ENCODE measurements at places on chromosomes 7 and 10.

DNA sequence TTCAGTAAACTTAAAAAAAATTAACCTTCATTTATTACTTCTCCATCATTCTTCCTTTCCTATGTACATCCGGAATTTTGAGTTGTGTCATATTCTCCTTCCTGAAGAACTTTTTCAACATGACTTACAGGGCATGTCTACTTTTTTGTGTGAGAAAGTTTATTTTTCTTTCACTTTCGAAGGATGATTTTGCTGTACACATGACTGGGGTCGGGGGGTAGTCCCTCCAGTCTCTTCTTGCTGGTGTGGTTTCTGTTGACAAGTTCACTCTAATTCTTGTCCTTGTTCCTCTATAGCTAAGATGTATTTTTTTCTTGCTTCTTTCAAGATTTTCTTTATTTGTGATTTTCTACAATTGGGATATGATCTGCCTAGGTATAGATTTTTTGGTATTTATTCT, 55.8 kb downstream of the INPP5A start:
- DNase-seq, result no peak

DNA sequence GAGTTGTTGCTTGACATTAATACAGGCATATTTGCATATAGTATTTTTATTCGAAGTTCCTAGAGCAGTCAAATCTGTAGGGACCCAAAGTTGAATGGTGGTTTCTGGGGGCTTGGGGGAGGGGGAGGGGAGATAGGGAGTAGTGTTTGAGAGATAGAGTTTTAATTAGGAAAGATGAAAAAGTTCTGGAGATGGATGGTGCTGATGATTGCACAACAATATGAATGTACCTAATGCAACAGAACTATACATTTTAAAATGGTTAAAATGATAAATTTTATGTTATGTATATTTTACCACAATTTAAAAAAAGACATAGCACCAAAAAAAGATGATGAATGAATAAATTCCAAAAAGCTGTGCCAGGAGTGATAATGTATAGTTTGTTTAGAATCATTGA, 41.8 kb downstream of the STK31 start:
- no peak for DNase-seq

GRCh38 chr10:103277713-103278536, 987 bp downstream of the INA start:
- no peak for DNase-seq

- DNase-seq, result no peak
Observed at GRCh38 chr10:102675666-102676533, 31.6 kb downstream of the TRIM8 start.

GRCh38 chr7:155358066-155358947, 60.6 kb downstream of the INSIG1 start:
- DNase-seq, result no peak

DNA sequence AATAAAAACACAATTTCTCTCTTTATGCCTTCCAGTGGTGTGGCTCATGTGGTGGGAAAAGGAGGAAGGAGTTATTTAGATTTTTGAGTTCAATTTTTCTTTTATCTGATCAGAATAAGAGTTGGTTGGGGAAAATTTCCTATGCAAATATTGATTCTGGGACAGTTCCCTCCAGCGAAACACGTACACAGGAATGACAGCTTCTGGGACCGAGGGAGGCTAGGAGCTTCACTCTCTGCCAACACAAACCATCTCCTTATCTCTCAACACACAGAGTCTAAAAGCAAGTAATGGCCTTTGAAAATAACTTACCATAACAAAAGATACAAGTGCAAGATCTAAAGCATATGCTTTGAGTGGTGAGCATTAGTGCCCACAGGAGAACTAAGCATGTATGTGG, 122.7 kb downstream of the RAPGEF5 start:
- no peak for DNase-seq

GRCh38 chr10:82331716-82332115, 456.7 kb downstream of the NRG3 start:
- DNase-seq, result no peak

- no peak for DNase-seq
Observed at GRCh38 chr10:124033887-124034218, 59.5 kb downstream of the CHST15 start.

DNA sequence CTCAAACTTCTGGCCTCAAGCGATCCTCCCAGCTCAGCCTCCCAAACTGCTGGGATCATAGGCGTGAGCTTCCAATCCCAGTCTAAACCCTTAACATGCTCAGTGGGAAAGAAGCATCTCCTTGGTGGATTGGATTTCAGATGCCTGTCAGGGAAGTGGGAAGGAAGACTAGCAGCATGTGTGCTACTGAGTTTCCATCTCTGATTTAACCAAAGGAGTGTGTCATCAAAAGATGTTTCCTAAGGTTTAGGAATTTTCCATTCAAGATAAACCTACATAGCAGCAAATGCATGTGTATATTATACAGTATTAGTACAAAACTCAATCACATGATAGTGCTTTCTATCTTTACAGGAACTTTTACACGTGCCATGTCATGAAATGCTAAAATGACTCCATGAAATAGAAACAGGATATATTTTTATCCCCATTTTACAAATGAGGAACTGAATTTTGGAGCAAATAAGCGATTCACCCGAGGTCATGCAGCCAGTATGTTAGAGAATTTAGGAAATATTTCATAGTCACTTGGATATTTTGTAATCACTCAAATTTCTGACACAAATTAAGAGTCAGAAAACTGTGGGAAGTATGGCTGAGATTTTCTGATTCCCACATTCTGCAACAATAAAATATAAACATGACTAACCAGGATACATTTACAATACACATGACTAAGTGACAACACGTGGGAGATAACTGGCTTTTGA, 11.4 kb upstream of the TMEM26 start:
- no peak for DNase-seq

- peak; percentile 76 for DNase-seq
Observed at GRCh38 chr7:38796626-38797501, 112.1 kb downstream of the VPS41 start.

DNA sequence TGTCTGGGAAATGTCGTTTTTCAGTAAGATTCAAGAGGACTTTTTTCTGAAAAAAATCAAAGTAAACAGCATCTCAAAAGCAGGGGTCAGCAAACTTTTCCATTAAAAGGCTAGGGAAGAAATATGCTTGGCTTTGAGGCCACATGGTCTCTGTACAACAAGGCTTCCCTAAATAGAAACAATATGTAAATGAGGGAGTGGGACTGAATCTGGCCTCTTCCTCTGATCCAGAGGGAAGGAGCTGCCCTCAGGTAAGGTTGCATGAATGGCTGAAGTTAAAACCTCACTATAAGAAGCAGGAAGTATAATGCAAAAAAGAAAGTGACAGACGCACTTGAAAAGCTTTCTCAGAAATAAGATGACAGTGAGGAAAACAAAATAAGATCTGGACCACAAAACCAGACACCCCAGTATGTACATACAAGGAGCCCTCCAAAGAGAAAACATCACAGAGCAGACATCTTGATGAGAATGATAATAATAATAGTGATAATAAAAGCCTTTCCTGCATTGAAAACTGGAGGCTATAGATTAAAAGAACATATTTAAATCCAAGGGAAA, 115.2 kb downstream of the PLXNA4 start:
- DNase-seq, result no peak
